ENCODE measurements at places on chromosomes 7 and 10.

- no peak for DNase-seq
Observed at GRCh38 chr10:102455893-102456471, 4.6 kb upstream of the C10orf95 start.

GRCh38 chr10:26714415-26715136, 17.1 kb downstream of the PDSS1 start:
- DNase-seq = no peak

GRCh38 chr10:85720931-85721590, 645.5 kb downstream of the GRID1 start:
- no peak for DNase-seq

- no peak for DNase-seq
Observed at GRCh38 chr10:24184455-24184854, 24.5 kb upstream of the KIAA1217 start.

DNA sequence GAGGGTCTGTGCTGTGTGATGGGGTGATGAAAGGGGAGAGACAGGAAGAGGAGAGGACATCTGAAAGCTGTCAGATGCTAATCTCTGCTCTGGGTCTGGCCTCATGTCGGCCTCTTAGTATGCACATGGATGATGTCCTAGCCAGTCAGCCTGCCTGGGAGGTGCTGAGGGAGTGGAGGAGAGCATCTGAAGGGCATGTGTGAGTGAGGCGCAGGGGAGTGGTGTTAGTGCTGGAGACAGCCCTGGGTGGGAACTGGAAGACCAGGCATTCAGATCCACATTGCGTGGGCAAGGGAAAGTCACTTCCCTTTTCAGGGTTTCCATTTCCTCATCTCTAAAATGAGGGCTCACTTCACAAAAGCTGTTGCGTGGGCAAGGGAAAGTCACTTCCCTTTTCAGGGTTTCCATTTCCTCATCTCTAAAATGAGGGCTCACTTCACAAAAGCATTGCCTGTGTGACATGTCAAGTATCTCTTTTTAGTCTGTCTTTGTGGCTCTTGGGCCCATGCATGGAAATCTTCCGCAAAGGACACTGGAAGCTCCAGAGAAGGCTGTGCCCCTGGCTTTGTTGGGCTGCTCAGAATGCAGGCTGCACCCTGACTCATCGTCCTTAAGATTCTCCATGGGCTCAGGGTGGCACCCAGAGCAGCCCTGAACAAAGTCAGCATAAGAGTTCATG, 10.0 kb downstream of the SFTPD start:
- DNase-seq = no peak

- no peak for DNase-seq
Observed at GRCh38 chr7:44373418-44373740, 48.0 kb upstream of the CAMK2B start.

- DNase-seq = no peak
Observed at GRCh38 chr10:5565205-5565545, 40.4 kb downstream of the CALML3 start.

DNA sequence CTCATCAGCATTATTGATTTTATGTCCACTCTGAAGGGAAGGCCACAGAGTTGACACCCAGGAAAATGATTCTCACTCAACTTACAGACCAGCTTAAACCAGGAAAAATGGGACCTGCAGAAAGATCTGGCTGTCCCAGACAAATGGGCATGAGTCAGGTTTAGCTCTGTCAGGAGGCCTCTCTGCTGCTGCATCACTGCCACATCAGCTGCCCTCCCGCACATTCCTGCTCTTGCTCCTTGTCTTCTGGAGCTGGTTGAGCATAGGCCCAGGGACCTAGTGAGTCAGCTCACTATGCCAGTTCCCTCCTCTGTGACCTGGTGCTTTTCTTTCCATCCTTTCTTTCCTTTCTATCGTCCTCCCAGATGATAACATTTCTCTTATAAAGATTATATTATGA, 18.8 kb upstream of the SMNDC1 start:
- DNase-seq = no peak

DNA sequence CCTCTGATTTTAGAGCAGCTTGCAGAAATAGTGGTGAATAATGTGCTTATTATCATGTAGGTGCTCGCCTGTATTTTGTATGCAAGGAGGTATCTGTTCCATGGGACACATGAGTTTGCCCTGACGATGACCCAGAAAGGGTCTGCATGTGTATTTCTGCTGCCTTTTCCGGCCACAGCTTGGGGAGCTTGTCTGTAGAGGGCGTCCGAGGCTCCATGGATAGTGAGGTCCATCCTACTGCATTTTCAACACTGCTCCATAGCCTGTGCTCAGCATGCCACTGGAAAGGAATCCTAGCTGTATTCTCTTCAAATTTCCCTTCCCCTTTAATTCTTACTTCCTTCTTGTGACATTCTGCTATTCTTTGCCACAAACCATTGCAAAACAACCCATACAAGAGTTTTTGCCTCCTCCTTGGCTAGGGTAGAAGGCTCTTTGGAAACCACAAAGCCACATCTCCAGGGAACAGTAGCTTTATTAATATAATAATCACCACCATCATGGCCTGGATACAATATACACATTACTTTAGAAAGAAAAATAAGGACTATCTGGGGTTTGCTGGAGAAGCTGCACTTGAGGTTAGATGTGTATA, 127.7 kb downstream of the DYNC1I1 start:
- DNase-seq = no peak

GRCh38 chr10:1102416-1102815, 46.2 kb downstream of the WDR37 start:
- no peak for DNase-seq

GRCh38 chr7:70630440-70630817, 501.5 kb upstream of the GALNT17 start:
- no peak for DNase-seq

- DNase-seq = no peak
Observed at GRCh38 chr10:13871776-13872175, 285.0 kb downstream of the PRPF18 start.

- no peak for DNase-seq
Observed at GRCh38 chr10:89837165-89838043, 136.0 kb downstream of the KIF20B start.

- DNase-seq = no peak
Observed at GRCh38 chr7:90387470-90388240, 15.6 kb upstream of the CLDN12 start.

GRCh38 chr7:140577651-140578050, 63.0 kb downstream of the DENND2A start:
- DNase-seq = no peak

DNA sequence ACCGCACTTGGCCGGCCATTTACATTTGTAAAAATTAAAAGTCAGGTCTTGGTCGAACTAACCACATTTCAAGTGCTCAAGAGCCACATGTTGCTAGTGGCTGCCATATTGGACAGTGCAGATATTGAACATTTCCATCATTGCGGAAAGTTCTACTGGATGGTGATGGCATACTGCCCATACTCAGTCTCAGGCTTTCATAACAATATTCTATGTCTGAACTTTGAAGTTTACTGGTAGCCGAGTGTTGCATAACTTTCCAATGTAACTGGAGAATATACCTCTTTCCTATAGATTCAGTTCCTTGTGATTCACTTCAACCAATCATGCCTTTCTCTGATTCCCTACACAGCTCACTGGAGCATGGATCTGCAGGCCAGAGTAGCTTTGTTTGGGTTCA, 43.7 kb downstream of the PSMC2 start:
- DNase-seq = no peak

- no peak for DNase-seq
Observed at GRCh38 chr10:80860719-80861118, 323.0 kb downstream of the SH2D4B start.

GRCh38 chr7:68511281-68511680, 1087.0 kb upstream of the AUTS2 start:
- no peak for DNase-seq

- no peak for DNase-seq
Observed at GRCh38 chr10:6770846-6771245, 190.8 kb upstream of the PRKCQ start.

GRCh38 chr7:150514748-150515222, at the start of gene GIMAP7:
TSS of gene GIMAP7 (plus strand) at chr7:150514872. CDS start at chr7:150519975, 5,103 bp downstream.
- DNase-seq = no peak

- DNase-seq = no peak
Observed at GRCh38 chr7:151435971-151436370, 4.0 kb downstream of the CRYGN start.

DNA sequence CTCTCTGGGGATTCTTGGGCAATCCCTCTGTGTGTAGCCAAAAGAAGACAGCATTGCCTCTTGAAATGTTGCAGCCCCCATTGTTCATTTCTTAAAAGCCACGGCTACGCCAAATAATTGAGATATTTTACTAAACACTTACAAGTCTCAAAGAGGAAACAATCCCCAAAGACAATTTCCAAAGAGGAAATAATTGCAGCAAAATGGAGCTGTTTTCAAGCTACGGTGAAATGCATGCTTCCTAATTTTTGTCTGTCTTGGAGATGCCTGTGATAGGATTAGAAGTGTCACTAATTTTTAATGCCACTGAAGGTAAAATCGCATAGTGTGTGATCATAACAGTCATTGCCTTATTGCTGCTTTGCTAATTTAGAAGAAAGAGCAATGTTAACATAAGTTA, 72.9 kb upstream of the NAMPT start:
- DNase-seq = no peak

GRCh38 chr7:36682102-36682501, 42.2 kb downstream of the AOAH start:
- no peak for DNase-seq

GRCh38 chr10:91782539-91782938, 15.7 kb upstream of the TNKS2 start:
- no peak for DNase-seq

- DNase-seq = no peak
Observed at GRCh38 chr10:119896937-119897770, 4.6 kb downstream of the SEC23IP start.

DNA sequence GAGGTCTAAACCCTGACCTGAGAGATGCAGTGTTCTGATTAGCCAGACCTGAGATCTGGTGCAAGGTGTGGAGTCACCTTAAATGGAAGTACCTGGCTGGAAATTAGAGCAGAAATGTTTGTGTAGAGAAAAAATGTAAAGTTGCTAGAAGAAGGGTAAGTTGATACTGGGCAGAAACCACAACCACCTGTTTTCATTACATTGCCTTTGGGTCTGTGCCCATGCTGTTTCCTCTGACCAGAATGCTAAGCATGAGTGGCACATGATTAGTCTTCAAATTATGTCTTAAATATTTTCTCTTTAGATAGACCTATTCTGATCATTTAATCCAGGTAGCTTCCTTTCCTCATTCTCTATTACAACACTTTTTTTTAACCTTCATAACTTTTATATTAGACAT, 69.0 kb downstream of the CASD1 start:
- DNase-seq = no peak
